ENCODE measurements at places on chromosomes 2 and 18. TPM values are rescaled to one million over a fixed set of nuclear protein-coding genes. Genes with fewer than 3 reads are reported as not detected.

Gene POTEC
- 10.8 TPM for polyA plus RNA-seq

Gene PARD3B
- 14.6 TPM for polyA plus RNA-seq

Gene LRRTM1
- 1.1 TPM for polyA plus RNA-seq

Gene TNFAIP6
- polyA plus RNA-seq = 26.1 TPM

Gene SERPINB10
- not detected for polyA plus RNA-seq

Gene FSIP2
- polyA plus RNA-seq = 14.6 TPM

Gene OSR1
- 21.5 TPM for polyA plus RNA-seq

Gene ABCG5
- 0.16 TPM for polyA plus RNA-seq

Gene CHN1
- 42.6 TPM for polyA plus RNA-seq

Gene HOXD4
- 2.7 TPM for polyA plus RNA-seq

Gene ZNF521
- polyA plus RNA-seq = 8.7 TPM

Gene ANO7
- polyA plus RNA-seq = 1.2 TPM

Gene ZSWIM2
- 11.2 TPM for polyA plus RNA-seq

Gene IL37
- not detected for polyA plus RNA-seq

Gene L3MBTL4
- 26.6 TPM for polyA plus RNA-seq

Gene GKN1
- not detected for polyA plus RNA-seq

Gene LHCGR
- 2.1 TPM for polyA plus RNA-seq

Gene PLGLB1
- 1.1 TPM for polyA plus RNA-seq

Gene SLC4A5
- polyA plus RNA-seq = 40.3 TPM

Gene FLACC1
- polyA plus RNA-seq = 20.4 TPM

Gene CNGA3
- polyA plus RNA-seq = 1.5 TPM

Gene TXNDC2
- polyA plus RNA-seq = 212 TPM

Gene SAG
- polyA plus RNA-seq = 25.6 TPM

Gene BCL11A
- polyA plus RNA-seq = 5.1 TPM

Gene LCT
- polyA plus RNA-seq = 0.22 TPM

Gene GPAT2
- polyA plus RNA-seq = 20.5 TPM

Gene SLC23A3
- polyA plus RNA-seq = 0.42 TPM

Gene DAW1
- polyA plus RNA-seq = 105 TPM

Gene RAB6D
- polyA plus RNA-seq = 1.3 TPM

Gene SH2D6
- 15.9 TPM for polyA plus RNA-seq

Gene TACR1
- 0.38 TPM for polyA plus RNA-seq

Gene NMS
- polyA plus RNA-seq = not detected

Gene GULP1
- 76.2 TPM for polyA plus RNA-seq

Gene SOCS6
- 12.7 TPM for polyA plus RNA-seq

Gene GCKR
- 4.9 TPM for polyA plus RNA-seq

Gene SCN3A
- 6.3 TPM for polyA plus RNA-seq

Gene KCNE4
- polyA plus RNA-seq = 3.3 TPM

Gene RTP5
- polyA plus RNA-seq = 0.13 TPM

Gene NETO1
- 0.83 TPM for polyA plus RNA-seq

Gene TMEM37
- 9.0 TPM for polyA plus RNA-seq

Gene KATNAL2
- 36.2 TPM for polyA plus RNA-seq
